Activated T-cell treated with anti-CD3 and anti-CD28 coated beads, Interleukin-2, amount 50 U/mL, for 4 hours (primary cell): ENCODE measurements at places on chromosomes 13 and 19. TPM values are rescaled to one million over a fixed set of nuclear protein-coding genes. Genes with fewer than 3 reads are reported as not detected.
A peak's percentile ranks its signal among the peaks of the same experiment; 100 is the strongest.

Gene XRCC1
- 23.1 TPM for total RNA-seq

Gene KCNRG
- total RNA-seq: 0.18 TPM

Gene FLT1
- 18.8 TPM for total RNA-seq

Gene SOX1
- total RNA-seq: 0.10 TPM

Gene FLT3LG
- 56.9 TPM for total RNA-seq

Gene FFAR1
- total RNA-seq: not detected

Gene ADGRE3
- total RNA-seq: not detected

Gene C19orf81
- total RNA-seq: not detected

Gene ITGBL1
- not detected for total RNA-seq

Gene LILRB1
- total RNA-seq: 0.37 TPM

Gene SCGB2B2
- total RNA-seq: 0.32 TPM

Gene ELAVL3
- total RNA-seq: not detected

DNA sequence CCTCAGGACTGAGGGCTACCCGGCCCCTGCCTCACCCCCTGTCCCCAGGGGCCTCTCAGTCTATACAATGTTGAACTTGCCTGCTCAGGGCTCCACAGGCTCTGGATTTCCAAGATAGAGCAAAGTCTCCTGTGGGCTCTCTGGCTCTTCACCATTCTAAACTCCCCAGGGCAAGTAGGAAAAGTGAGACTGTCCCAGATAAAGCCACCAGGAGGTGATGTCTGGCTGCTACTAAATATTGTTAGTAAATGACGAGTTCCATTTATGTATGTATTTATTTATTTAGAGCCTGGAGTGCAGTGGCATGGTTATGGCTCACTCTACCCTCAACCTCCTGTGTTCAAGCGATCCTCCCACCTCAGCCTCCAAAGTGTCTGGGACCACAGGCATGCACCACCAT, 73.6 kb upstream of the SIAH3 start:
- no peak for DNase-seq

DNA sequence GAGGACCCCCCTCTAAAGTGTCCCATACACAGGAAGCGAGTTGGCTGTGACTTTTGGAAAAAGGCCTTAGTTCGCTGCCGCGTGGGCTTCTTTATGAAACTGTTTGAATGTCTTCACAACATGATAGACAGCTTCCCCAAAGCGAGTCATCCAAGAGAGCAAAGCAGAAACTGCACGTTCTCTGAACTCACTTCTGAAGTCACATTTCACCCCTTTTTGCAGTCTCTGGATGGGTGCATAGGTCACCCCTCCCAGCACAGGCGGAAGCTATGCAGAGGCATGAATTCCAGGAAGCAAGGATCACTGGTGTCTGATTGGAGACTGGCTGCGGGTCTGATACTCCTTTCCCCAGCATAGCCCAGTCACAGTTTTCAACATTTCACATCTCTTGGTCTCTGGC, 10.6 kb downstream of the GPI start:
- DNase-seq: no peak

- DNase-seq: no peak
These were observed 676.7 kb upstream of the SPRY2 start for GRCh38 chr13:81017513-81018152.

DNA sequence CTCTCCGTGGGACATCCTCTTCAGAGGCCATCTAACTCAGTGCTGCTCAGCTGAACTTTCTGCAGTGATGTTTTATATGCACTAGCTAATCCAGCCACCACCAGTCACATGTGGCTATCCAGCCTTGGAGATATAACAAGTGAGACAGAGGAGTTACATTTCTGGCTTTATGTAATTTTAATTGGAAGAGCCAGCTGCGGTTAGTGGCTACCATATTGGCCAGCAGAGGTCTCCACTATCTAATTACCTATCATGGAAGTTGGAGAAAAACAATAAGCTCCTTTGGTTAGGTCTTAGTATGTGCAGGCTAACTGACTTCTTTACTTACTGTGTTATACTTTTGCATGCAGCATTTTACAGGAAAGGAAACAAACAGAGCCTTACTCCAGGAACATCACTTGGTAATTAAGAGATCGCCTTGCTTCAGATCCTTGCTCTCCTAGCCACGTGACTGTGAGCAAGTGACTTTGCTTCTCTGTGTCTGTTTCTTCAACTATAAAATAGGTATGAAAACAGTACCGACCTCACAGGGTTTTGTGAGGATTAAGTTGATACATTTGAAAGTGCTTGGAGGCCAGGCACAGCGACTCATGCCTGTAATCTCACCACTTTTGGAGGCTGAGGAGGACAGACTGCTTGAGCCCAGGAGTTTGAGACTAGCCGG, 1.6 kb upstream of the KLK10 start:
- DNase-seq: no peak

- no peak for DNase-seq
These were observed 34.2 kb downstream of the FAM187B start for GRCh38 chr19:35194012-35194984.

- DNase-seq: no peak
These were observed 5.2 kb downstream of the TMEM255B start for GRCh38 chr13:113763961-113764792.

GRCh38 chr13:110511509-110512181, 49.9 kb downstream of the RAB20 start:
- DNase-seq: no peak

DNA sequence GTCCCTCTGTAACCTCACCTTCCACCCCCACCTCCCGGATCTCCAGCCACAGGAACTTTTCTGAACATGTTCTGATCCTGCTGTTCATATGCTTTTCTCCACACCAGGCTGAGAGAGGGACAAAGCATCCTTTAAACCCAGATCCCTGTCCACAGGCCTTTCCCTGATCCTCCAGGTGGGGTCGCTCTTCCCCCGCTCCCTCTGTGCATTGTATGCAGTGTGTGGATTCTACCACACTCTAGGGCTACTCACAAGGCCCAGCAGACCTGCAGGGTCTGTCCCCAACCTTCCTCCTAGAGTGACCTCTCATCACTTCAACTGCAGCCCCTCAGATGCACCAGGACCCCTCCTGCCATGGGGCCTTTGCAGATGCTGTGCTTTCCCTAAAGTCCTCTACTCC, 1200.6 kb downstream of the UQCRFS1 start:
- DNase-seq: no peak

- no peak for DNase-seq
These were observed 44.7 kb downstream of the CACNA1A start for GRCh38 chr19:13461536-13461935.

GRCh38 chr13:49248622-49249002, 887 bp downstream of the CDADC1 start:
- DNase-seq: no peak

GRCh38 chr13:81609335-81609734, 1268.4 kb upstream of the SPRY2 start:
- no peak for DNase-seq

DNA sequence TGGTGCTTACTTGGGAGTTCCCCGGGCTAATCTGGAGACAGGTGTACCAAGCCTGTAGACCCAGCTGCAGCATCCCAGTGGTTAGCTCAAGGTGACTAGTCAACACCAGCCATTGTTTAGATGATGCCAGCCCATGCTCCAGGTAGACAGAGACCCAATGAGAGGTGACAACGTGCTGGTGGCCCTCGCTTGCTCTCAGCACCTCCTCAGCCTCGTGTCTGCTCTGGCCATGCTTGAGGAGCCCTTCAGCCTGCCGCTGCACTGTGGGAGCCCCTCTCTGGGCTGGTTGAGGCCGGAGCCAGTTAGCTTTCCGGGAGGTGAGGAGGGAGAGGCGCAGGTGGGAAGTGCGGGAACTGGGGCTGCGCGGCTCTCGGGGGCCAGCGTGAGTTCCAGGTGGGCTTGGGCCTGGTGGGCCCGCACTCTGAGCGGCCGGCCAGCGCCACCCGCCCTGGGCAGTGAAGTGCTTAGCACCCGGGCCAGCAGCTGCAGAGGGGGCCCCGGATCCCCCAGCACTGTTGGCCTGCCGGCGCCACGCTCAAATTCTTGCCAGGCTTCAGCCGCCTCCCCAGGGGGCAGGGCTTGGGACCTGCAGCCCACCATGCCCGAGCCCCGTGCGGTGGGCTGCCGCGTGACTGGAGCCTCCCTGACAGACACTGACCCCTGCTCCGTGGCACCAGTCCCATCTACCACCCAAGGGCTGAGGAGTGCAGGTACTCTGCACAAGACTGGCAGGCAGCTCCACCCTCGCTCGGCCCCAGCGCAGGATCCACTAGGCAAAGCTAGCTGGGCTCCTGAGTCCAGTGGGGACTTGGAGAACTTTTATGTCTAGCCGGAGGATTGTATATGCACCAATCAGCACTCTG, 85.9 kb upstream of the VSTM2B start:
- no peak for DNase-seq

DNA sequence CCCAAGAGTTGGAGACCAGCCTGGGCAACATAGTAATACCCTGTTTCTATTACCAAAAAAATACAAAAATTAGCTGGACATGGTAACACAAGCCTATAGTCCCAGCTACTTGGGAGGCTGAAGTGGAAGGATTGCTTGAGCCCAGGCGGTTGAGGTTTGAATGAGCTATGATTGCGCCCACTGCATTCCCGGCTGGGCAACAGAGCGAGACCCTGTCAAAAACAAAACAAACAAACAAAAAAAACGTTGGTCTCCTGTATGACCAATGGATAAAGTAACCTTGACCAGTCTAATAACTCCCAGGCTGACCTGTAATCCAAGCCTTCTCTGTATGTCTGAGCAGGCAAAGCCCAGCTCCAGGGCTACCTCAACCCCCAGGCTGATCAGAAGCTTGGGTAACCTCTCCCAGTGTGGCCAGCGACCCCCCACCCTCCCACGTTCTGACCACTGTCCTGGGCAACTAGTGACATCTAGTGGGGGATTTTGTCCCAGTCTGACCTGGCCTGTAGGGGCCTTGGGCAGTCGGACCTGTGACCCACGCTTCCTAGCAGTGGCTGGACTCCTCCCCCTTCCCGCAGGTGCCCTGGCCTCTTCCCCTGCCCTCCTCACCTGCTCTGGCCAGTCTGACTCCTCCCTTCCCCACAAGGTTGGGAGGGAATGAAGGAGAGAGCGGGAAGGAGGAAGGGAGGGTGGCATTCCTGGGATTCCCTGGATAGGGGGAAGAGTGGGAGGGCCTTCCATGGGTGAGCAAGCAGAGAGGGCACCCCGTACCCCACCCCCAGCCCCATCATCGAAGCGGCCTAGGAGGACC, 1.0 kb upstream of the BCAM start:
- DNase-seq: no peak

- DNase-seq: no peak
These were observed 34.4 kb upstream of the MIR17HG start for GRCh38 chr13:91313103-91313502.

GRCh38 chr13:32224916-32225315, 90.2 kb downstream of the ZAR1L start:
- no peak for DNase-seq

DNA sequence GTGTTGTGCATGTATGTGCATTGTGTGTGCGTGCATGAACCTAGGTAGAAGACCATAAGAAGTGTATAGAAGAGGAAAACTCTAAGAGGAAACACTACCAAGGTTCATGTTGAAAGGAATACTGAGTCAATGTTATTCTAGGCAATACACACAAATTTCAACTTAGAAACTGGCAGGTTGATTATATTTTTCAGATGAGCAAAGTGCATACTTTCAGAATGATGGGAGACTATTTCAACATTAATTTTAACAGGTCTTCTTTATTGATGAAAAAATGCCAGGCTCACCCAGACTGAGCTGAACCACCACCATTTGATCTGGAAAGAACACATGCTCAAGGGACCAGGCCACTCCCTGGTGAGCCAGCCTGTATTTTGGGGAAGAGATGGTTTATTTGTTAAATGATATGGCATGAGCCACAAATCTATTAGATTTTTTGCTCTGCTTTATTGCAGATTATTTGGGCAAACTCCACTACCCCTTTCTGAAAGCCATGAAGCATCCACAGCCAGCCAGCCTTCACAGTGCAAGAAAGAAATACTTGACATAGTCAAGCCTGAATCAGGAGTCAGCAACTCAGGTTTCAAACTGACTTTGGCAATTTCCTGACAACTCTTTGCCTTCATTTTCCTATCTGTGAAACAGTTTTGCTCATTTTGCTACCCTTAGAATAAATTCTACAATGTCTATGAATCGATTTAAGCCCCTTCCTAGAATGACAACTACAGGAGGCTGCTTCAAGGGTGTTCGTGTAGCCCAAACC, 368.9 kb downstream of the COG6 start:
- DNase-seq: no peak

- peak; percentile 46 for DNase-seq
These were observed 15.9 kb downstream of the ZNF787 start for GRCh38 chr19:56105090-56105701.
